ENCODE measurements at places on chromosomes 4 and X.

- H3K36me3 ChIP-seq, result peaks cover 6% of the 10 kb centered on the region
- H3K27ac ChIP-seq, result no peak overlapping the region
- DNase-seq, result no peak
- no peaks in the 10 kb centered on the region for H3K27me3 ChIP-seq
- no peak overlapping the region for H3K4me3 ChIP-seq
- H3K4me1 ChIP-seq, result peaks cover 9% of the 10 kb centered on the region
Observed at GRCh38 chr4:174292473-174292872, 8.8 kb downstream of the CEP44 start.

GRCh38 chrX:41982953-41983352 lies 59.6 kb upstream of the CASK start:
- peaks cover 57% of the 10 kb centered on the region for H3K27me3 ChIP-seq
- H3K27ac ChIP-seq, result no peak overlapping the region
- H3K4me1 ChIP-seq, result peaks cover 5% of the 10 kb centered on the region
- no peak for DNase-seq

DNA sequence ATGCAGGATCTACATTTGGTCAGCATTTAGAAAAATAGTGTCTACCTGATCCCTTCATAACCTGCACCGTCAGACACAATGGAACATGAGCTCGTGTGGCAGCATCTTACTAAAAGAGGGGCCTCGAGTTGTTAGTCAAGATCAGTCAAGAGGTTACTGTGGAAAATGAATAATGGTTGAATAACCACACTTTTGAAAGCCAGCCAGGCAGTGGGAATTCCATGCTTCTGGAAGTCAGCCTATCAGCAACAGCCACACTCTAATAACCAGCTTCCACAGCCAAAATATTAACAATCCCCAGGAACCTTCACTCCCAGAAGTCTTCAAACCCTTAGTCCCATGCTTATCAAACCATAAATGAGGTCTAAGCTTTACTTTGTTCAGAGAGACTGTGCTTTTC lies 234.3 kb downstream of the HS3ST1 start:
- no peak overlapping the region for H3K4me3 ChIP-seq
- H3K36me3 ChIP-seq, result peaks cover 5% of the 10 kb centered on the region
- H3K27me3 ChIP-seq, result no peaks in the 10 kb centered on the region

- peaks cover 97% of the 10 kb centered on the region for H3K36me3 ChIP-seq
- peak overlapping the region; percentile 68 for H3K27ac ChIP-seq
- H3K4me3 ChIP-seq, result peak overlapping the region; percentile 90
- H3K27me3 ChIP-seq, result no peaks in the 10 kb centered on the region
Observed at GRCh38 chrX:72271812-72272211, 5.2 kb downstream of the RPS4X start.

DNA sequence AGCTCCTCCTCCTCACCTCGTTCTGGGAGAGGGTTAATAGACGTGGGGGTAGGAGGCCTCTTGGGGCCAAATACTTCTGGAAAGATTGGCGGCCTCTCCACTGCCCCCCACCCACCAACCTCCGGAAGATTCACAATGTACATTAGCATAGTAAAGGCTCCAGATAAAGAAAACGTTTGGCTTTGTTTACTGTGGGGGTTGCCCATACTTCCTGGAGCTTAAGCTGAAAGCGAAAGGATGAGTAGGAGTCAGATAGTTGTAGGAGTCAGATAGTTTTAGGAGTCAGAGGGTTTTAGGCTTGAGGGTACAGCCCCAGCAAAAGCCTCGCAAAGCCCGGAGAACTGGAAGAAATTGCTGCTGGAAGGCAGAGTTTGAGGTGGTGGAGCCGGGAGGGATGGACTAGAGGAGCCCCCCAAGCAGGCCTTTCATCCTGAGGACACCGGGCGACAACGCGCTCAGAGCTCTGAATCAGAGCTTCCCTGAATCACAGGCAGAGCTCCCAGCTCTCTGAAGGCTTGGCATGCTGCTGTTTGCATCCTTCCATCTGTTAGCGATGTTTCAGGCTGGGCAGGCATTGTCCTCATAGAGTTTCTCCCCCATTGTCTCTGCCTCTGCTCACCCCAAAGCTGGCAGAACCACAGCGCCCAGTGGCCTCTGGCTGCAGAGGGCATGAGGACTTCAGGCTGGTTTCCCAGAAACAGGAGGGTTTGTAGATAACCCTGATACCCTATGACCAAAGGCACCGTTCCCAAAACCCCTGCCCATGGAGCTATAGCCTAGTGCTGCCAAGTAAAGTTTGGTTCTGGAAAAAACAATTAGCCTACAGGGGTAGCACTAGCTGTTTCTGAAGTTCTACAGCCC lies 280.7 kb downstream of the BCOR start:
- H3K4me3 ChIP-seq, result no peak overlapping the region
- no peaks in the 10 kb centered on the region for H3K36me3 ChIP-seq
- DNase-seq, result no peak
- peaks cover 43% of the 10 kb centered on the region for H3K27me3 ChIP-seq
- H3K4me1 ChIP-seq, result peaks cover 13% of the 10 kb centered on the region

DNA sequence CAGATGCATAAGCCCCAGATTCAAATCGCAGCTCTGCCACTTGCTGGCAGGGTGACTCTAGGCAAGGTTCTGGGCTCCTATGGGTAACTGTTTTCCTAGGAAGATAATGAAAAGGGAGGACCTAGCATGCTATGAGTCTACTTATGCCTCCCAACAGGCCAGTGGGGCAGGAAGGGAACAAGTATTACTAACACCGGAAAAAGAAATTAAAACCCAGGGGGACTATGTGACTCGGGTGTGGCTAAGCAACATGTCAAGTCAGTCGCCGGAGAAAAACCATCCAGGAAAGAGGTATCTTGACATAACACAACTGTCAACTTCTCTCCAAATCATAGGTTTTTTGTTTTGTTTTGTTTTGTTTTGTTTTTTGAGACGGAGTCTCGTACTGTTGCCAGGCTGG lies 45.5 kb upstream of the RBPJ start:
- no peak for DNase-seq
- no peaks in the 10 kb centered on the region for H3K4me1 ChIP-seq
- H3K27ac ChIP-seq, result no peak overlapping the region
- no peak overlapping the region for H3K4me3 ChIP-seq

- H3K36me3 ChIP-seq, result no peaks in the 10 kb centered on the region
- DNase-seq, result peak; percentile 52
- no peaks in the 10 kb centered on the region for H3K4me1 ChIP-seq
Observed at GRCh38 chrX:55867181-55867651, 149.7 kb downstream of the RRAGB start.

DNA sequence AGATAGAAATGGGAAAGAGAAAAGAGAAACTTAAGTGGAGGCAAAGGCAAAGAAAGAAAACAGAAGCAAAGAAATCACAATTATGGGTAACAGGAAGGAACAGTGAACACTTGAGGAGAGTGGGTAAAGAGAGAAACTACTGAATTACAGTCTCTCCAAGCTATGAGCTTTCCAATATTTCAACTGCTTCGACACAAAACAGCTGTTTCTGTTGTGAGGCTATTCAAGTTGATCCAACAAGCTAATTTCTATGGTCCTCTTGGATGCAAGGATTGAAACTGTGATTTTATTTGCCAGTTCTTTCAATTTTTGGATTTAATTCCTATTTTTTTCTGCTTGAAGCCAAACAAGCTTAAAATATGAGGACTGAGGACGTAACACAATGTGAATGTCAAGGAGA lies 80.5 kb upstream of the ADGRA3 start:
- H3K4me3 ChIP-seq, result no peak overlapping the region
- H3K27ac ChIP-seq, result no peak overlapping the region
- H3K4me1 ChIP-seq, result no peaks in the 10 kb centered on the region

DNA sequence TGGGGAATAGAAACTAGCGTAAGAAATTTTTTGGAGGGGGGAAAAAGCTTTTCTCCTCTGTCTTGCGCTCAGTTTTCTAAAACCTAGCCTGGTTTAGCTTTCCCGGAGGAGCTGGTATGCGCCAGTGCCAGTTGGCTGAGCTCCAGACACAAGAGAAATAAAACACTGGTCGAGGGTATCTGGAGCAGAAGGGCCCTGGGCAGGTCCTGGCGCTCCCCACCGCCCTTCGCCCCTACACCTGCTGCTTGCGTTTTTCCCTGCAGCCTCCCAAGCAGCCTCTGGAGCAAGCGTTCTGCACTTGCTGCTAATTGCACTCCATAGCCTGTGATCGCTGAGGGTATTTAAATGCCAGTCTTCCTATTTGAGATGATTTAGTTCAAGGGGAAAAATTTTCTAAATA lies 816 bp downstream of the EREG start:
- peak overlapping the region; percentile 77 for H3K4me3 ChIP-seq
- H3K36me3 ChIP-seq, result no peaks in the 10 kb centered on the region
- peak overlapping the region; percentile 59 for H3K27ac ChIP-seq
- DNase-seq, result peak; percentile 45
- peaks cover 26% of the 10 kb centered on the region for H3K4me1 ChIP-seq

DNA sequence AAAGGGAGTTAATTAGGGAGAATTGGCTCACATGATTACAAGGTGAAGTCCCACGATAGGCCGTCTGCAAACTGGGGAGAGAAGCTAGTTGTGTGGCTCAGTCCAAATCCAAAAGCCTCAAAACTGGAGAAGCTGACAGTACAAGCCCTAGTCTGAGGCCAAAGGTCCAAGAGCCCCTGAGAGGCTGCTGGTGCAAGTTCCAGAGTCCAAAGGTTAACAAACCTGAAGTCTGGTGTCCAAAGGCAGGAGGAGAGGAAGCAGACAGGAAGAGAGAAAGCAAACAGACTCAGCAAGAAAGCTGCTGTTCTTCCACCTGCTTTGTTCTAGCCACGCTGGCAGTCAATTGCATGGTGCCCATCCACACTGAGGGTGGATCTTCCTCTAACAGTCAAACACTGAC lies 29.0 kb upstream of the SPACA5B start:
- no peak for DNase-seq
- no peaks in the 10 kb centered on the region for H3K4me1 ChIP-seq
- H3K36me3 ChIP-seq, result no peaks in the 10 kb centered on the region
- no peak overlapping the region for H3K4me3 ChIP-seq

GRCh38 chr4:124083711-124084110 lies 628.8 kb downstream of the ANKRD50 start:
- H3K36me3 ChIP-seq, result no peaks in the 10 kb centered on the region
- H3K4me3 ChIP-seq, result no peak overlapping the region
- no peak for DNase-seq
- no peak overlapping the region for H3K27ac ChIP-seq
- H3K27me3 ChIP-seq, result no peaks in the 10 kb centered on the region
- H3K4me1 ChIP-seq, result peaks cover 5% of the 10 kb centered on the region

DNA sequence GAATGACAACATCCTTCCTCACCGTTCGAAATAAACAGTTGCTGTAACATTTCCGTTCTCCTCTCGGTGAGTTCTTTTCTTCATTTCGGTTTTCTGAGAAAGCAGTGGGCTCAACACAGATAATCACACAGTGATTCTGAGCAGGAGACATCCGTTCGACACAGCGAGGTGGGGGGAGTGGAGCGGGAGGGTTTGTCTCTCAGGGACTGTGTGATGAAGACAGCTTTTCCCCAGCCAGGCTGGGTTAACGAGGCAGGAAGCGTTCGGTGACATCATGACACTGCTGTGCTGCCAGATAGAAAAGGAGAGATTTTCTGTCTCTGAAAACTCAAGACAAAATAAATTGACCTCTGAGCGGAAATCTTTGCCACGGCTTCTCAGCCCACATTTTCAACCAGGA lies 119.3 kb downstream of the CRLF2 start:
- no peaks in the 10 kb centered on the region for H3K36me3 ChIP-seq
- DNase-seq, result no peak
- no peak overlapping the region for H3K4me3 ChIP-seq

DNA sequence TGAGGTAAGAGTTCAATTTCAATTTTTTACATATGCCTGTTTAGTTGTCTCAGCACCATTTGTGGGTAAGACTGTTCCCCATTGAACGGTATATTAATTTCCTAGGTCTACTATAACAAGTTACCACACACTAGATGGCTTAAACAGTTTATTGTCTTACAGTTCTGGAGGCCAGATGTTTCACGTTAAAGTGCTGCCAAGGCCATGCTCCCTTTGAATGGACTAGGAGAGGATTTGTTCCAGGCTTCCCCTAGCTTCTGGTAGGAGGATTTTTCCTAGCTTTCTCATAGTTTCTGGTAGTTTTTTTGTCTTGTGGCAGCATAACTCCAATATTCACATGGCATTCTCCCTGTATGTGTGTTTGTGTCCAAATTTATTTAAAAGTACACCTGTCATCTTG lies 149.3 kb upstream of the CYSLTR1 start:
- no peak for DNase-seq
- no peaks in the 10 kb centered on the region for H3K4me1 ChIP-seq
- H3K36me3 ChIP-seq, result no peaks in the 10 kb centered on the region
- H3K4me3 ChIP-seq, result no peak overlapping the region

GRCh38 chr4:38919494-38919893 lies 51.9 kb downstream of the FAM114A1 start:
- H3K27me3 ChIP-seq, result no peaks in the 10 kb centered on the region
- no peak overlapping the region for H3K4me3 ChIP-seq
- no peak overlapping the region for H3K27ac ChIP-seq
- H3K4me1 ChIP-seq, result no peaks in the 10 kb centered on the region
- H3K36me3 ChIP-seq, result peaks cover 47% of the 10 kb centered on the region
- no peak for DNase-seq

- no peaks in the 10 kb centered on the region for H3K27me3 ChIP-seq
- H3K4me3 ChIP-seq, result no peak overlapping the region
- H3K27ac ChIP-seq, result peak overlapping the region; percentile 85
- H3K4me1 ChIP-seq, result peaks cover 28% of the 10 kb centered on the region
- no peak for DNase-seq
Observed at GRCh38 chr4:137640156-137640837, 108.0 kb upstream of the PCDH18 start.

DNA sequence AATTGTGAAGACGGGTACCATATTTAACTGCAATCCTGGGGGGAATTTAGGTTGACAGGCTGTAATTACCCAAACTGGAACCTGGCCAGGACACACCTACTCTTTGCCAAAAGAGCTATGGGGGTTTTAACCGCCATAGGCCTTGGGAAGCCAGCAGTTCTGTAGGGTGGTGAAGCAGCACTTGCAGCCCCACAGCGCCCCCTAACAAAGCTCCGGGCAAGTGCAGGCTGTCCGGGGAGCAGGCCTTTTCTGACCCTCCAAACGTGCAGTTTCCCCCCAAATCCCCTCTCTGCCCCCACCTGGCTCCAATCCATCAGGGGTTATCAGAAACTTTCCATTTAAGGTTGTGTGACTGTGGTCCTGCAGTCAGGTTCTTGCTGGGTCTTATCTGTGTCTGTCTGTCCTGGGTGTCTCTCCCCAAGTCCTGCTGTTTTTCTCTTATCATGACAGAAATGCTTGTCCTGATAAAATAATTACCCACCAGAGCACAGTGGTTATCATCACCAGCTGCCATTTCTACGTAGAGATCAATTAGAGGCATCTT lies 350.9 kb downstream of the MID1IP1 start:
- H3K4me1 ChIP-seq, result no peaks in the 10 kb centered on the region
- peak; percentile 42 for DNase-seq
- no peak overlapping the region for H3K4me3 ChIP-seq
- no peak overlapping the region for H3K27ac ChIP-seq
- H3K36me3 ChIP-seq, result no peaks in the 10 kb centered on the region

GRCh38 chr4:183610033-183610432 lies 49.0 kb downstream of the RWDD4 start:
- H3K4me3 ChIP-seq, result no peak overlapping the region
- H3K27me3 ChIP-seq, result no peaks in the 10 kb centered on the region
- no peaks in the 10 kb centered on the region for H3K36me3 ChIP-seq
- DNase-seq, result peak; percentile 29
- no peaks in the 10 kb centered on the region for H3K4me1 ChIP-seq
- H3K27ac ChIP-seq, result no peak overlapping the region

All from MCF 10A (cell line).